HCT116 (cell line): ENCODE measurements at places on chromosomes 1 and 21.

- DNase-seq: no peak
Observed at GRCh38 chr1:226523646-226524406, 24.7 kb upstream of the STUM start.

DNA sequence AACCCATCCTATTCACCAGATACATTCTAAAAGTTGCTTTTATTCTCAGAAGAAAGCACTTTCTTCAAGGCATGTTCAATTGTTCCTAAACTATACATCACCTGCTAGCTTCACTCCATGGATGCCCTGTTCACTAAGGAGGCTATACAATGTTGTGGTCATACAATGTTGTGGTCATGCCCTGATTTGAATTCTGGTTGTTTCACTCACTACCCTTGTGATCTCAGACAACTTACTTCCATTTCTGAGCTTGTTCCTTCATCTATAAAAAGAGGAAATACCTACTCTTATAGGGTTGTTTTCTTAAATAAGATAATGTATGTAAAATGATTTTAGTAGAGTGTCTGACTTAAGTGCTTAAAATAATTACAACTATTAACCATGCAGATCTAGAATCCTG, 19.7 kb downstream of the EDEM3 start:
- no peak for DNase-seq

- DNase-seq: no peak
Observed at GRCh38 chr1:7551442-7551841, 219.7 kb upstream of the VAMP3 start.

DNA sequence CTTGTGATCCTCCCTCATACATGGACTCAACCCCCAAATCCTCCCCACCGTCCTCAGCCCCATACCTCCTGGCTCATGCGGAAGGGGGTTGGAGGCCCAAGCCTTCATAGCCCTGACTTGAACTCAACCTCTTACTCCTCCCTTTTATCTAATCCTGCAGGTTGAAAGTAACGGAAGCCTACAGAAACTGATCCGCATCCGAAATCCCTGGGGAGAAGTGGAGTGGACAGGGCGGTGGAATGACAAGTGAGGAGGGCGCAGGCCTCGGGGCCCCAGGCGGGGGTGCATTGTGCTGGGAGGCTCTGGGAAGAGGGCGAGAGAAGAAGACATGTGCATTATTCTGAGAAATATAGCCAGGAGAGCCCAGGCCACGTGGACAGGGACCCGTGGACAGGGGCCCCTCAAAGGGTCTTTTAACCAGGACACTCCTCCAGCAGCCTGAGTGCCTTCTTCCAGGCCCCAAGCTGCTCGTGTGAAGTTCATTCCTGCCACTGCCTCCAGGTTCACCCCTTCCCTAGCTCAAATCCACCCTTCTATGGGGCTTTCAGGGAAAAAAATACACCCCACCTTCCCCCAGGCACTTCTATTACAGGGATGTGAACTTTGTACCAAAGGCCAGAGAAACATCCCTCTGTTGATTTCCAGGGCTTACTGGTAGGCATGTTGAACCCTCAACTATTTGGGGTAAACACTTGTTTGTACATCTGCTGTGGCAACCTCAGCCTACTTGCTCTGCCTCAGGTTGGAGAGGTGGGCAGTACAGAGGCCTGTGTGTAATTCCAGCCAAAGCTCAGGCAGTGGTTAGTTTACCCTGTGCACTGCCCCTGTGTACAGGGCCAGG, 38.6 kb downstream of the CAPN2 start:
- no peak for DNase-seq

DNA sequence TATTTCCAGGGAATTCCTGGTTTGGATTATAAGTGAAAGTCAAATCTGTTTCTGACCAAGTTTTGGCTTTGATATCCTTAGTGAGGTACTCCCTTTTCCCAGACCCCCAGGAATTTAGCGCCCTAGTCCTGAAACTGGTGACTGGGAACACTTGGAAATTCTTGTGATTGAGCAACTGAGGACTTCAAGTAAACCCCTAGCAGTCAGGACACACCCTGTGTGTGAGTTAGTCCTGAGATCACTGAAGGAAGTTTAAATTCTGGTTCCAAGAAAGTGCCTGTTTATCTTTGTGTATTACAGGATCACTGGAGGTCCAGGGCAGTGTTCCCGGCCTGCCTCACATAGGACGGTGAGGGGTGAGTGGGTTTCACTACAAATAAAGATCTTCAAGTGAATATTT, 95.1 kb upstream of the F3 start:
- DNase-seq: no peak

DNA sequence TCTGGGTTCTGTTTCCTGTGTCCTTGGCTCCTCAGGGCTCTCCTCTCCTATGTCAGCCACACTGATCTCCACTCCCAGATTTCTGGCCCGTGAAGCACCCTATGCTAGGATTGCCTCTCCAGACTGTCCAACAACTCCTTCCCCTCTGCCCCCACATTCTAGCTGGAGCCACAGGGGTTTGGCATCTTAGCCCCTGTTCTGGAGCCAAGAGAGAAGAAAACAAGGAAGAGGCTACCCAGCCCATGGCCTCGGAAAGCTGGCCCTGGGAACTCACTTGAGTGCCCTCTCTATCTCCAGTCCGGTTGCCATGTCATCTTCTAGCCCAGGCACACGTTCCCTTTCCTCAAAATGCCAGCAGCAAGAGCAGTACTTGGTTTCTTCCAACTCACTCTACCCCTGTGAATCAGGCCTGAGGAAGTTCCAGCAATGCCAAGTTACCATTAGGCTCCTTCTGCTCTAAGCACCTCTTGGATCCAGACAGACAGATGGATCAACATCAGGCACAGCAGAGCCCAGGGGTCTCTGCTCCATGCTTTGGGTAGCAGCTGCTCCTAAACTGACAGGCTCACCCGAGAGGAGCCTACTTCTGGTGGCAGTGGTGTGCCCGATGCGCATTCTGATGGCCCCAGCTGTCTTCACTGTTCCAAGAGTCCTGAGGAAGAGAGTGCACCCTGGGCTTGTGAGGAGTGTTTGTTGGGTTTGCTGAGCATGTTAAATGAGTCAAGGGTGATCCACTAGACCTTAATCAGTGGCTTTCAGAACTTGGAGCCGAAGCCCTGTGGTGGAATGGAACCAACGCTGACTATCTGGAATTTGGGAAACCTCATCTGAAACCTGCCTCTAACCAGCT, 11.6 kb upstream of the GPR61 start:
- no peak for DNase-seq
